ENCODE measurements at places on chromosomes 2 and 18.

- DNase-seq = no peak
Measured at GRCh38 chr2:96233436-96233835, 24.8 kb upstream of the STARD7 start.

- no peak for DNase-seq
Measured at GRCh38 chr2:110718990-110719389, 13.4 kb upstream of the ACOXL start.

DNA sequence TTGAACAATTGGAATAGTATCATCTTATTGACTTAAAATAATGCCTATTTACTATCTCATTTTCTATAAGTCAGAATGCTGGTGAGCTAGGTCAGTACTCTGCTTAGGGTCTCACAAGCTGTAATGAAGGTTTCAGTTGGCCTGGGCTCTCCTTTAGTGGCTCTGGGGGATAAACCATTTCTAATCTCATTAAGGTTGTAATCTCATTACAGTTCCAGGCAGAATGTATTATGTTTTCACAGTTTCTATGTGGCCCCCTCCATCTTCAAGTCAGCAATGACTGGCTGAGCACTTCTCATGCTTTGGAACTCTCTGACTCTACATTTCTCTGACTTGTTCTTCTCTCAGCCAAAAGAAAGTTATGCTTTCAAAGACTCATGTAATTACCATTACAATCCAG lies 163.1 kb downstream of the CCDC178 start:
- DNase-seq = no peak

DNA sequence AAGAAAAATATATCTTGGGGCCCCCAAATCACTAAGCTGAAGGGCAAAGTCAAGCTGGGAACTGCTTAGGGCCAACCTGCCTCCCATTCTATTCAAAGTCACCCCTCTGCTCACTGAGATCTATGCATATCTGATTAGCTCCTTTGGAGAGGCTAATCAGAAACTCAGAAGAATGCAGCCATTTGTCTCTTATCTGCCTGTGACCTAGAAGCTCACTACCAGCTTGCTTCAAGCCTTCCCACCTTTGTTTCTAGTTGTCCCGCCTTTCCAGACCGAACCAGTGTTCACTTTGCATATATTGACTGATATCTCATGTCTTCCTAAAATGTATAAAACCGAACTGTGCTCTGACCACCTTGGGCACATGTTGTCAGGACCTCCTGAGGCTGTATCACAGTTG lies 479.4 kb downstream of the METTL4 start:
- no peak for DNase-seq

DNA sequence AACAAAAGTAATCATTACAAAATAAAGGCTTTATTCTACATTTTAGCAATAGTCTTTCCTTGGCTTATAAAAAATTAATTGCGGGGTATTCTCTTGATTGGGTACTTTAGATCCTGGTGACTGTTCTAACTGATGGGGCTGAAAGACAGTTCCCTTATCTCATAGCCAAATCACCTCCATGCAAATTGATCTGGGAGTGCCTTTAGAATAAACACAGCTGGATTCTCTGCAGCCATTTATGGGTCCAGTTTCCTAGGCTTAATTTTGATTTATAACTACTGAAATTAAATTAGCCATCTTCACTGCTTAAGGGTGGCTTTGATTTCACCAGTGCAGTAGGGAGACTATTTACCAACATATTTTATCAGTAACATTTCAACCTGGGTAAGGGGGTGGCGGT lies 337.1 kb downstream of the NRXN1 start:
- DNase-seq = no peak
